Hair follicular keratinocyte (primary cell): ENCODE measurements at places on chromosomes 16 and 17. TPM values are rescaled to one million over a fixed set of nuclear protein-coding genes. Genes with fewer than 3 reads are reported as not detected.

Gene ZC3H7A
- 14.5 and 20.1 TPM in 2 replicates for total RNA-seq

Gene ABCC6
- total RNA-seq: not detected in 2 replicates

Gene BRIP1
- total RNA-seq: 5.7 and 7.4 TPM in 2 replicates

Gene ITGA2B
- 0.15 and 0.23 TPM in 2 replicates for total RNA-seq

Gene MFAP4
- not detected in 2 replicates for total RNA-seq
